ENCODE measurements at places on chromosomes 4 and X. TPM values are rescaled to one million over a fixed set of nuclear protein-coding genes. Genes with fewer than 3 reads are reported as not detected.

GRCh38 chr4:80195441-80196140, 1.7 kb upstream of the PRDM8 start:
- DNase-seq = no peak

- DNase-seq = no peak
Measured at GRCh38 chrX:122135070-122135469, 1049.0 kb upstream of the GRIA3 start.

Gene CPEB2
- 1.4 TPM for total RNA-seq

GRCh38 chr4:71383984-71384383, 45.2 kb downstream of the SLC4A4 start:
- no peak for DNase-seq

GRCh38 chrX:9562851-9563250, 98.0 kb downstream of the TBL1X start:
- DNase-seq = peak; percentile 93

All from H4 (cell line).